ENCODE measurements at places on chromosomes 6 and 20.

GRCh38 chr20:19807191-19807945 is 49.3 kb downstream of the RIN2 start:
- DNase-seq, result no peak

DNA sequence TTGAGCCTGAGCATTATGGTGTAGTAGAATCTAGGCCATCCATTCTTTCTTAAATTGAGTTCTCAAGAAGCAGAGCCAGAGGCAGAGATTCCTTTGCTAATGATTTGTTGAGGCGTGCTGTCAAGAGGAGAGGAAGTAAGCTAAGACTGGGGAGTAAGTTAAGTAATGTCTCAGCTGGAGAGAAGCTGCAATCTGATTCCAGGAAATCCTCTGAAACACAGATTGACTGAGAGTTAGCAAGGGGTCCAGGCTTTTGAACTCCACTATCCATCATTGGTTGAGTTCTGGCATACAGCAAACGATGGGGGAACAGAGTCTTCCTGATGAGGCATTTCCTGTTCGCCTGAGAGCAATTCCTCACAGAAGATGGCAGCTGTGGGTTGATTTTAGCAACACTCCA is 207.4 kb upstream of the RAB32 start:
- no peak for DNase-seq

DNA sequence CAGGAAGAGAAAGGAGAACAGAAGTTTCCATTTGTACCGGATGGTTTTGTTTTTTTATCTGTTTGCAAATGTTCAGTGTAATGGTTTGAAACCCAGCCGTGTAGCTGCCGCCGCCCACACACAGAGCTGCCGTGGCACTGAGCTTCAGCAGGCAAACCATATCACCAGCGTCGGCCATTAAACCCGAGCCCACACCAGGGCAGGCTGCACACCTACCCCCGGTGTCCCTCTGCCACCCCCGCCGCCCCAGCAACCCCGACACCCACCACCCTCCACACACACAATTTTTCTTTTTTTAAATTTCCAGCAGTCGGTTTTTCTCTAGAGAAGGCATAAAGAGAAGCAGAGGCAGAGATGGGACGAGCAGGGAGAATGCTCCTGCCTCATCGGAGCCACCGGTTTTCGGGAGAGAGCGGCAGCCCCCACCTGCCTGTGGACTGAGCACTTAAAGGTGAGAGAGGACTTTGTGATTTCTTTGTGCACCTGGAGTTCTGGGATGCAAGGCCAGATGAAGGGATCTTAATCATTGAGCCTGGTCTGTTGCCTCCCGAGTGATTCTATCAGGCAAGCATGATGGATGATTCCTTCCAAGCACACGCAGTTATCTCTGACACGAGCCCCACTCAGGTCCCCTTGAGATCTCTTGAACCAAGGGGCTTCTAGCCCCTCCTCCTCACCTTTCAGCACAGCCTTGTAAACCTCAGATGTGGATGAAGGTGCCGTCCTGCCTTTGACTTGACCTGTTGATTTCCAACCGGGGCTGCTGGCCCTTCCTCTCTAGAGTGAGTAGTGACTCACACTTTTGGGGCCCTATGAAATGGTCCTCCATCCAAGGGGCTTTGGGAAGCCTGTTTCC is 17.5 kb upstream of the ZNF831 start:
- DNase-seq, result peak; percentile 78

DNA sequence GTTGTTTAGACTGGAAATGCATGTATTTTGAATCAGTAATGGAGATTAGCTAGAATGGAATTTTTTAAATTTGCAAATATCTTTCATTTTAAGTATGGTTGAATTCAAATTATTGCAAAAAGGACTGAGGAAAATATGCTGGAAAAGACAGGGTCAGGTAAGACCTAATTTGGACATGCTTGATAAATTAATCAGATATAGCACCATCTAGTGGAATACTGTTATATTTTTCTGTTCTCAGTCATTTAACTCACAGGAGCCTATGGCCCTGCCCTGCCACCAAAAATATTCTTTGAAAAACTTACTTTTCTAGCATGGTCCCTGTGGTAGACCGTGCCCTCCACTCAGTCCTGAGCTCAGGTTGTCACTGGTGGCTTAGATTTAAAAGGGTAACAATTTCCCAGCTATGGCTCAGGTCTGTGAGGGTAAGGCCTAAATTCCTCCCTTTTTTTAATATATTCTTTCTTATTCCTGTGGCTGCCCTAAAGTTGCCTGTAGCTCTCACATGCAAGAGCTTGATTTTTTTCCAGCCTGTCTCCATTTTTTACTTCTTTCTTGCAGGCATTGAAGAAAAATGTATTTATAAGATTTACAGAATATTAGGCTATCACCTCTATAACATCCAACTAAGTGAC is 25.3 kb upstream of the KIAA1586 start:
- no peak for DNase-seq

GRCh38 chr6:101605874-101606273 is 212.4 kb downstream of the GRIK2 start:
- no peak for DNase-seq

DNA sequence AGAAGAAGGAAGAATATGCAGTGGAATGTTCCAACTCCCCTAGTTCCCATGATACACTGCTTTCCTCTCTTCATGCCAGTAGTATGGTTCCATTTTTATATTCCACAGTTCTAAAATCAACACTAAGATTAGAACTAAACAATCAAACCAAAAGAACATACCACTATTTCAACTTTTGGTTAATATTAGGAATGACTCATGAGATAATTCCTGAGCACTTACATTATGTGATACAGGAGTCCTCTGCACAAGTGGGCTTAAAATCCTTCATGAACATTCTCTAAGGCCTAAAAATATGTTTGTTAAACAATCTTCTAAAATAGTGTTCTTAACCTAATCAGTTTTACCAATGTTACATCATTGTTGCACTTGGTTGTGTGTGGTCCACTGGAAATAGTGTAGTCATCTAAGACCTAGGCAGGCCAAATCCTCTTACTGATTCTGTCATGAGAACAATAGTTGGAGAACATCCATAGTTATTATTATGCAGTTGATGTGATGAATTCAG is 30.3 kb upstream of the RCAN2 start:
- no peak for DNase-seq

DNA sequence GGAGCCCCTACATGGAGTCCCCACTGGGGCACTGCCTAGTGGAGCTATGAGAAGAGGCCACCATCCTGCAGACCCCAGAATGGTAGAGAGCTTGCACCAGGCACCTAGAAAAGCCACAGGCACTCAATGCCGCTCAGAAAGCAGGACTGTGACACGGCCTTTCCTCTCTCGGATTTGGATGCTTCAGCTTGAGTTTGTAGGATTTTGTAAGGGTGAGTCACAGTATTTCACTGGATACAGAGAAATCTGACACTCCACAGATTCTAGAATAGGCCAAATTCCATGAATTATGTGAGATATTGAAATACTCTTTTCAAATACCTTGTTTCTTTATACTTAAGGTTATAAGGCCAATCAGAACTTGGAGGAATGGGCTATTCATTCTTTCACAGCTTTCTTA is 424.5 kb downstream of the HTR1B start:
- DNase-seq, result no peak
